ENCODE measurements at places on chromosomes 11 and 22. TPM values are rescaled to one million over a fixed set of nuclear protein-coding genes. Genes with fewer than 3 reads are reported as not detected.

The SAA4 gene
- total RNA-seq: not detected

The PKDREJ gene
- not detected for total RNA-seq

The LGALS12 gene
- 0.14 TPM for total RNA-seq

The OR10A2 gene
- total RNA-seq: not detected

The MMP11 gene
- 6.6 TPM for total RNA-seq

The CCDC73 gene
- total RNA-seq: 0.02 TPM

The LARGE2 gene
- total RNA-seq: 0.06 TPM

The NRXN2 gene
- total RNA-seq: 0.08 TPM

GRCh38 chr11:57124917-57125316, 56.8 kb upstream of the LRRC55 start:
- no peaks in the 10 kb centered on the region for H3K4me1 ChIP-seq
- DNase-seq: no peak
- H3K27me3 ChIP-seq: 0 out of 2 replicates have a peak, but pooled peaks cover 3% of the 10 kb centered on the region
- H3K4me3 ChIP-seq: no peak overlapping the region
- no peaks in the 10 kb centered on the region for H3K36me3 ChIP-seq
- H3K27ac ChIP-seq: no peak overlapping the region

DNA sequence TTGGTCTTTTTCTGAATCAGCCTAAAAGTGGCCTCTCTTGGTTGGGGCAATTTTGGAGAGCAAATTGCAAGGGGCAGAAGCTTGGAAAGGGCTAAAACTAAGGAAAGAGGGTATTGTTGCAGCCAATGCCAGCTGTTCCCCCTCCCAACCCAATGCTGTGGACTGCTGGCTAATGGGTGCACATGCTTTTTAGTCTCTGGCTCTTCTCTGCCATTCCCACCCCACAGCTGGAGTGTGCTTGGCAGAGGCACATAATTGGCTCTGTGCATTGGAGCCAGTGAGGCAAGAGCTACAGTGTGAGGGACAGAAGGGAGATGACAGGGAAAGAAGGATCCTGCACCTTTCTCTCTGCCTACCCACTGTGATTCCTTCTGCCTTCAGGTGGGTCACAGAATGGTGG, 140.0 kb downstream of the NECTIN1 start:
- peaks cover 5% of the 10 kb centered on the region for H3K4me1 ChIP-seq
- H3K27ac ChIP-seq: no peak overlapping the region
- no peaks in the 10 kb centered on the region for H3K36me3 ChIP-seq
- H3K4me3 ChIP-seq: no peak overlapping the region
- DNase-seq: no peak

GRCh38 chr22:38835888-38836301, 7.9 kb downstream of the NPTXR start:
- H3K27ac ChIP-seq: no peak overlapping the region
- H3K4me3 ChIP-seq: no peak overlapping the region
- no peak for DNase-seq
- H3K36me3 ChIP-seq: no peaks in the 10 kb centered on the region
- H3K27me3 ChIP-seq: peaks cover 12% of the 10 kb centered on the region

GRCh38 chr11:77525455-77526091, 51.7 kb upstream of the PAK1 start:
- peak; percentile 15 for DNase-seq
- no peak overlapping the region for H3K27ac ChIP-seq
- no peaks in the 10 kb centered on the region for H3K36me3 ChIP-seq
- H3K27me3 ChIP-seq: no peaks in the 10 kb centered on the region
- no peaks in the 10 kb centered on the region for H3K4me1 ChIP-seq
- H3K4me3 ChIP-seq: no peak overlapping the region

DNA sequence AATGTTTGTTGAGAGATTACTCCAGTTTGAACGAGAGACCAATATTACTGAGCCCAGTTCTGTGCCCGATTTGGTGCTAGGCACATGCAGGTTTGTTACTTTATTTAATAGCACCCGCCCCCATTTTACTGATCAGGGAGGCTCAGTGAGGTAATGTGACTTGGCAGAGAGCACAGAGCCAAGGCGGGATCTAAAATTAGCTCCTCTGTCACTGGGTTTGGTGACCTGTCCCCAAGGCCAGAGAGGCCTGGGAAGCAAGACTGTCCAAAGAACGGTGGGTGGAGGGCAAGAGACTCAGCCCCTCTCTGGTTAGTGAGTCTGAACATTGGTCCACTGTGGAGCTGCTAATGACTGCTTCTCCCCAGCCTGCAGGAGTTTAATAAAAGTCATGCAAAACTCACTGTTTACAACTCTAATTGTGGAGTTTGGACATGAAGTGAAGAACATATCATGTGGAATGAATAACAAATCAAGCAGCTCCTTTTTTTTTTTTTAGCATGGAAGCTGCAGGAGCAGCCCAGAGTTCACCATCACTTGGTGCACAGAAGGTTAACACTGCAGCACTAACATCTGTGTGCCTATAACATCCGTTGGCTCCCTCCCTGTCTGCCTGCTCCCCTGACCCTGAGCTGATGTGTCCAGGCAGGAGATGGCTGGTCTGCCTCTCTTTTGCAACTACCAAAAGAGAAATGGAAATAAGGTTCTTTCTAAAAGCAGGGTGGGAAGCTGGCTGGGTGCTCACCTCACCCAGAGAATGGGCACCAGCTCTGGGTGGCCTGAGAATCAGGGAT, 39.0 kb downstream of the CSNK2A3 start:
- H3K36me3 ChIP-seq: no peaks in the 10 kb centered on the region
- no peak overlapping the region for H3K27ac ChIP-seq
- no peak overlapping the region for H3K4me3 ChIP-seq
- no peak for DNase-seq

DNA sequence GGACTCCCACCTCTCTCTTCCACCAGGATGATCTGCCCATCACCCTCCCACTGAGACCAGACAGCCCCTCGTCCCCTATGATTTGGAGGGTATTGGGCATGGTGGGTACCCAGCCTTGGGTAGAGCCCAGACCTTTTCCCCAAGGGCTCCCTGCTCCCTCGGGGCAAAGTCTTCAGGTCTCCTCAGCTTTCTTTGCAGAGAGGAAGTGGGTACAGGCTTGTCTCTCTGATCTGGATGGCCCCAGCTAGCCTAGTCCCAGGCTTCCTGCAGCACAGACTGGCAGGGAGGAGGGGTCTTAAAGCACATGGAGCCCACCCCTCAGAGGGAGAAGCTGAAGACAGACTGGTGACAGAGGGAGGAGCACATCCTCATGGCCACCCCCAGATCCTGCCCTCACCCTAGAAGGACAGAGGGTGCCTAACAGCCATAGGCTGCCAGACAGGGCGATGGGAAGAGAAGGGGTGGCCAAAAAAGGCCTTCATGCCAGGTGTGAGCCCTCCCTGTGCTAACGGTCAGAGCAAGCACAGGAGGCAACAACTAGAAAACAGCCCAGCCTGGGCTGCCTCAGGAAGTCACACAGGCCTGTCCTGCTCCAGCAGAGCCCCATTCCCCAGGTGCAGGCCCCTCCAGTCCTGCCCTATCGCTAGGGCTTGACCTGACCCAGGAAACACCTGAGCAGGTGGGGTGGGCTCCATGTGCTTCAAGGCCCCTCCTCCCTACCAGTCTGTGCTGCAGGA, 30.4 kb downstream of the SLC22A12 start:
- no peak overlapping the region for H3K27ac ChIP-seq
- H3K4me1 ChIP-seq: no peaks in the 10 kb centered on the region
- no peak for DNase-seq
- no peak overlapping the region for H3K4me3 ChIP-seq

- H3K27me3 ChIP-seq: no peaks in the 10 kb centered on the region
- H3K4me1 ChIP-seq: peaks cover 9% of the 10 kb centered on the region
- no peak for DNase-seq
- H3K4me3 ChIP-seq: no peak overlapping the region
- H3K27ac ChIP-seq: no peak overlapping the region
- H3K36me3 ChIP-seq: no peaks in the 10 kb centered on the region
Observed at GRCh38 chr11:94760296-94760695, 7.9 kb upstream of the AMOTL1 start.

DNA sequence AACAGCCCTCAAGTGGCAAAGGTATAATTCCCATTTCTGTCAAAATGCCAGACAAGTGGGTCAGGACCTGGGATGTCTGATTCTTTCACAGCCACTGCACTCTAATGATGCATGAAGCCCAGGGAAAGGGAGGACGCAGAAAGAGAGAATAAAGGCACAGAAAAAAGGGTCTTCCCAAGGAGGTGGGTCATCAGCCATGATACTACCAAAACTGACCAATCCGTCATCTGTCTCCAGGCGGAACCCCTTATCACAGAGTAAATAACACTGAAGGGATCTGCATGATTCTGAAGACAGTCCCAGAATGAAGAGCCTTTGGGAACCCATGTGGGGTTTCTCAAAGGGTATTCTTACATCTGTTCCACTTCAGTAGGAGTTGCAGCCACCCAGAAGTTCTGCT, 73.8 kb upstream of the OPCML start:
- no peaks in the 10 kb centered on the region for H3K4me1 ChIP-seq
- H3K4me3 ChIP-seq: no peak overlapping the region
- no peaks in the 10 kb centered on the region for H3K27me3 ChIP-seq
- no peak for DNase-seq
- H3K36me3 ChIP-seq: no peaks in the 10 kb centered on the region
- no peak overlapping the region for H3K27ac ChIP-seq

- no peak for DNase-seq
- no peak overlapping the region for H3K27ac ChIP-seq
- no peak overlapping the region for H3K4me3 ChIP-seq
- H3K4me1 ChIP-seq: no peaks in the 10 kb centered on the region
Observed at GRCh38 chr22:17891481-17892167, 117.4 kb upstream of the BID start.

DNA sequence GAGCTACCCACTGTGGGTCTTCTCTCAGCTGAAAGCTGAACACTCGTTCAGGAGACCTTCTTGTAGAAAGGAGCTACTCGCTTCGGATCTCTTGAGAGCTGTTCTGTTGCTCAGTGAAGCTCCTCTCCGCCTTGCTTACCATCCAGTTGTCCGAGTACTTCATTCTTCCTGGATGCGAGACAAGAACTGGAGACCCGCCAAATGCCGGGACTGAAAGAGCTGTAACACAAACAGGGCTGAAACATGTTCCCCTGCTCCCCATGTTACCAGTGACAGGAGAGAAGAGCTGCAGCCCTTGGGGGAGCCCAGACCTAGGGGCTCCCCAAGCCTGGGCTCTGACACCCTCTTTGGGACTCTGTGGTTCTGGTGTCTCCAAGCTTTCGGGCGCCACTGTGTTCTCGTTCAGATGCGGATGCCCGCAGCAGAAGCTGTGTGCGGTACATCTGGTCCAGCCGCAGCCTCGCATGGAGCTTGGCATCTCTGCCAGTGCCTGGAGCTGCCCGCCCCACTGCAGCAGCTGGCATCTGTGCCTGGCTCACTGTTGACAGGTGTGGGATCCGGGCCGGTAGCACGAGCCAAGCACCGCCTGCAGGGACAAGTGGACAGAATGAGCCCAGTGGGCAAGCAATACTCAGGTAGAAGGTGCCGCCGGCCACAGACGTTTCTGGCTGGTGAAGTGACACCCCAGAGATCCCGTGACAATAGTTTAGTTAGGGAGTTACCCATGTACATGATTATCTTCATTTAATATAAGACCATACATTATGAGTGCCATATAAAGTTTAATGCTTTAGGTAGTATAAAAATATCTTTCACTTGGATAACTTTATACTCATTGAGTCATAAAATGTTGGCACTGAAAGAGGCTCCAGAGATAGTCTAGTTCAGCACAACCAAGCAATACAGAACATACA, 49.1 kb downstream of the EMSY start:
- DNase-seq: no peak
- H3K4me1 ChIP-seq: no peaks in the 10 kb centered on the region
- H3K36me3 ChIP-seq: peaks cover 48% of the 10 kb centered on the region
- no peak overlapping the region for H3K27ac ChIP-seq
- no peaks in the 10 kb centered on the region for H3K27me3 ChIP-seq

- H3K27ac ChIP-seq: no peak overlapping the region
- no peaks in the 10 kb centered on the region for H3K36me3 ChIP-seq
- H3K4me1 ChIP-seq: peaks cover 9% of the 10 kb centered on the region
- no peak overlapping the region for H3K4me3 ChIP-seq
- H3K27me3 ChIP-seq: 0 out of 2 replicates have a peak, but pooled peaks cover 2% of the 10 kb centered on the region
Observed at GRCh38 chr11:2814751-2815150, 70.8 kb downstream of the CDKN1C start.

GRCh38 chr11:121839781-121840180, 276.2 kb downstream of the BLID start:
- no peak overlapping the region for H3K27ac ChIP-seq
- DNase-seq: no peak
- H3K4me3 ChIP-seq: no peak overlapping the region
- H3K27me3 ChIP-seq: no peaks in the 10 kb centered on the region

GRCh38 chr22:43883012-43883661, 8.7 kb downstream of the PNPLA5 start:
- no peak overlapping the region for H3K27ac ChIP-seq
- 0 out of 2 replicates have a peak, but pooled peaks cover 3% of the 10 kb centered on the region for H3K27me3 ChIP-seq
- no peak overlapping the region for H3K4me3 ChIP-seq

GRCh38 chr22:22479999-22480532, 28.5 kb downstream of the ZNF280B start:
- no peak for DNase-seq
- H3K4me3 ChIP-seq: no peak overlapping the region
- H3K4me1 ChIP-seq: no peaks in the 10 kb centered on the region
- H3K36me3 ChIP-seq: no peaks in the 10 kb centered on the region
- no peaks in the 10 kb centered on the region for H3K27me3 ChIP-seq

GRCh38 chr11:61690706-61691379, 10.7 kb downstream of the DAGLA start:
- no peaks in the 10 kb centered on the region for H3K4me1 ChIP-seq
- no peak overlapping the region for H3K27ac ChIP-seq
- no peaks in the 10 kb centered on the region for H3K36me3 ChIP-seq
- H3K4me3 ChIP-seq: no peak overlapping the region
- DNase-seq: no peak

DNA sequence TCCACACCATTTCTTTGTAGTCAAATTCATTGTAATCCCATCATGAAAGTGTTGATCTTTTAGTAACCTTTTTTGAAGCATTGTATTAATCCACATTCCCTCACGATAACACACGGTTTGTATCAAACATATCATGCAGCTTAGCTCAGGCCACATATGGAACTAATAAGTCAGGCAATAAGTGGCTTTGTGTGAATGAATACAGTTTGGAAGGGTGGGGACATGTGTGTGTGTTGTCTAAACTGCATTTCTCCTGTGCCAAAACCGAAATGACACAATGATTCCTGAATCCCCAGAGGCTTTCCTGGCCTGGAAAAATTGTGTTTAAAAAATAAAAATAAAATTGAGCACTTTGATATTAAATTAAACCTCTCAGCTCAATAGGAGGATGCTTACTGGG, 98.3 kb downstream of the WNT11 start:
- no peak for DNase-seq
- H3K4me1 ChIP-seq: no peaks in the 10 kb centered on the region
- no peaks in the 10 kb centered on the region for H3K27me3 ChIP-seq
- H3K27ac ChIP-seq: no peak overlapping the region
- no peak overlapping the region for H3K4me3 ChIP-seq

- peaks cover 2% of the 10 kb centered on the region for H3K4me1 ChIP-seq
- H3K27ac ChIP-seq: no peak overlapping the region
Observed at GRCh38 chr11:33868647-33869461, 23.0 kb downstream of the LMO2 start.

- DNase-seq: no peak
- H3K4me1 ChIP-seq: no peaks in the 10 kb centered on the region
- no peak overlapping the region for H3K4me3 ChIP-seq
Observed at GRCh38 chr22:47738472-47739013, 976.1 kb downstream of the TBC1D22A start.
